ENCODE measurements at places on chromosomes 1 and 21.

- peak; percentile 50 for DNase-seq
Observed at GRCh38 chr1:233295237-233295974, at the start of gene PCNX2. TSS of gene PCNX2 (minus strand) at chr1:233295725. CDS start at chr1:233295478, 247 bp downstream.

- DNase-seq: no peak
Observed at GRCh38 chr1:172279939-172280636, 140.4 kb upstream of the C1orf105 start.

DNA sequence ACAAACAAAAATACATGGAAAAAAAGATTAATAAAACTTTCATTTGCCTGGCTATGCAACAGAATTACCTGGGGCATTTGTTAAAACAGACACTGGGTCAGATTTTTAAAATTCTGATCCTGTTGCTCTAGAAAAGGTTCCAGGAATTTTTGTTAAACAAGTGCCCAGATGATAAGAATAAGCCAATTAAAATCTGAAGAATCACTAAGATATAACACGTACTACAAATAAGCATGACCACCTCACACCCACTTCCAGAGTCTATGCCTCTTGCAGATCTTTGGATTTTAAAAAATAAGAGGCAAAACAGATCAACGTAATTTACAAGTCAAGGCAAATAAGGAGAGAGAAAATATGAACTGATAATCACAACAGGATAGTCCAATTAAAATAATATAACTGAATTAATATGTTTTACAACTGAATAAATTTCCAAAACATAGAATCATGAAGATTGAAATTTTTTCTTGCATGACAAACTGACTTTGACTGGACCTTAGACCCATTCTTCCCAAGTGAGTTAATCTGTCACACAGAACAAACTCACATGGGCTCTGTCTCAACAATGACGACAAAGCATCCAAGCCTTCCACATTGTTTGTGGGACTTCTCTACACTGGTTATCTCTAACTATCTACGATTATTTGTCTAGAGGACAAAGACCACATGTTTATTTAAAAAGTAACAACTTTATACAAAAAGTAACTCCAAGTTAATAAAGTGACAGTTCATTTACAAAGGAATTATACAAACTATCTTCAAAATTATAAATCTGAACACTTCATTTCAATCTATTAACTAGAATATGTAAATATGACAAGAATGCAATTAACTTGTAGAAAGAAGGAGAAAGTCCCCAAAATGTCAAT lies 56.9 kb downstream of the COP1 start:
- no peak for DNase-seq

- DNase-seq: no peak
Observed at GRCh38 chr1:236471096-236471495, 52.7 kb upstream of the LGALS8 start.

- no peak for DNase-seq
Observed at GRCh38 chr1:109290998-109291397, 8.1 kb upstream of the PSRC1 start.

DNA sequence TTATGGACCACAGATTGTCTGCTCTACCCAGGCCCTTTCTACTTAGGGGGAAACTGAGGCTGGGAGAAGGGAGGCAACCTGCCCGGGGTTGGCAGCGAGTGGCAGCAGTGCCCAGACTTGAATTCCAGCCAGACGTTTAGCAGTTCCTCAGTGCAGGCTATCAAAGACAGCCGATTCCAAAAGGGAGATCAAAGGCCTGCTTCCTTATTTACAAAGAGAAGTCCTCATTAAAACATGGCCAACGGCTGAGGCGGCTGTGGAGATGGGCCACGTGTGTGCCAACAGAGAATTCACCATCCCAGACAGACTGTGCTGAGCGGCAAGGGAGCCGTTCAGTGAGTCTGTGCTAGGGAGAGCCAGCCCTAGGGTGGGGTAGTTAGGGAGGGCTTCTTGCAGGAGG lies 27.7 kb downstream of the C1QB start:
- DNase-seq: no peak

DNA sequence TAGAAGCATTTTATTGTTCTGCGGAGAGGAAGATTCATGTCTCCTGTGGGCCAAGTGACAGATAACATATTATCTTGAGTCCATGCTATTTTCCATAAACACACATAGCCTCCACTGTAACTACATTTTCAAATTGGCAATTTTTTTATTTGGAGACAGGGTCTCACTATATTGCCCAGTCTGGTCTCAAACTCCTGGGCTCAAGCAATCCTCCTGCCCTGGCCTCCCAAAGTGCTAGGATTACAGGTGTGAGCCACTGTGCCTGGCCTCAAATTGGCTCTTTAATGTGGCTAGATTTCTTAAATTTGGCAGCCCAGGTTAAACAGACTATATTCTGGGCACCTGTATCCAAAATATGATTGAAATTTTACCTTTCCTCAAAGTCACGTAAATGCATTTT lies 13.8 kb downstream of the NOS1AP start:
- DNase-seq: no peak

DNA sequence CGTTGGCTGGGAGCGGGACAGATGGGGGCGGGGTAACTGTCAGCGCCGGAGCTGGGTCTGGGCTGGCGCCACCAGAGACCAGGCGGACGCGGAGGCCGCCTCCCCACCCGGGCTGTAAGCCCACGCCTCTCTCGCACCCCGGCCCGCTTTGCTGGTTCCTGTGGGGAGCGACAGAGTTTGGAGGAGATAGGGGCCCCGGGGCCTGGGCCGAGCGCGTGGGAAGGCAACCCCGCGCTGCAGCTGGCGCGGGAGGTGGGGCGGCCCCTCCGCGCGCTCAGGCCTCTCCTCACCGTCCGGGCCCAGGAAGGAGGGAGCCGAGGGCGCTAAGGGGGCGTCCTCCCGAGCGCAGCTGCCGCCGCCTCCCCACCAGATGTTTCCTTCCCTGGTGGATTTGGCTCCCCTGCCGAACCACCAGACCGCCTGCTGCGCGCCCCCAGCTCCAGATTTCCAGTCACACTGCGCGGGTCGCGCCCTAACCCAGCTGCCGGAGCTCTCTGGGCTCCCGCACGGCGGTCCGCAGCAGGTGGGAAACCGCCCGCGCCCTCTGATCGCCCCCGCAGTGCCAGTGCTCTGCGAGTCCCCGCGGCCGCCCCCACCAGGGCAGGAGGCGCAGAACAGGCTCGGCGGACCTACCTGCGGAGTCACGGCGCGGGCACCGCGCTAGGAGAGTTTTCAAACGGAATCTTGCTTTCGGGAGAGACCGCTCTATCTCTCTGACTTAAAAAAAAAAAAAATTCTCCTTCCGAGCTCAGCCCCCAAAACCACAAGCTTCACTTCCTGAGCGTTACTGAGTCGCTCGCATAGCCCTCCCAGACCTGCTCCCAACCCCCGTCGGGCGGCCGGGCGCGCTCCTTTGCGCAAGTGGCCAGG lies 1.1 kb downstream of the GFI1 start:
- no peak for DNase-seq

DNA sequence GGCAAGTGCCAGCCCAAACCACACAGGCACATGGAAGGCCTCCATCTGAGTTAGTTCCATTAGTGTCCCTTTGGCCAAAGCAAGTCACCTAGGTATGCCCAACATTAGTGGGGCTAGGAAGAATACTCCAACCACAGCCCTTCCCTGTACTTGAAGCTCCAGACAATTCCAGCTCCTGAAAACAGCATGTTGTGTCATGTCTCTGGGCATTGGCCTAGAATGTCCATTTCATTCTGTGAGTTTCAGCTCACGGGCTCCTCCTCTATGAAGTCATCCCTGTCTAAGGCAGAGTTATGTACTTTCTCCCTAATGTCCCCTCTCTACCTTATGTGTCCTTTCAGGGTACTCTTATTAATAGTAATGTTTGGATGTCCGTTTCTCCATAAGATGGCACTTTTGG lies 96.5 kb upstream of the SPATA6 start:
- DNase-seq: no peak

DNA sequence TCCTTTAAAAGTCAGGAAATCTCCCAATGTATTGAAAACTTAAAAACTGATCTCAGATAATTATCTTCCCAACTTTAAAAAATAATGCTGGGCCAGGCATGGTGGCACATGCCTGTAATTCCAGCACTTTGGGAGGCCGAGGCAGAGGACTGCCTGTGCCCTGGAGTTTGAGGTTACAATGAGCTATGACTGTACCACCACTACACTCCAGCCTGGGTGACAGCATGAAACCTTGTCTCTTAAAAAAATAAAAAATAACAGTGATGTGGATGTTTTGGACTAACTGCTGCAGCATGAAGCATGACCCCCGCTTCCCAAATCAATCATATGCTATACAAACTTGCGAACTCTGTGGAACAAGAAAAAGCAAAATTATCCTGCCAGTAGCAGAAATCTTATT lies 186.3 kb downstream of the RERE start:
- DNase-seq: no peak

- DNase-seq: no peak
Observed at GRCh38 chr1:220954321-220955075, 75.3 kb downstream of the HLX start.

DNA sequence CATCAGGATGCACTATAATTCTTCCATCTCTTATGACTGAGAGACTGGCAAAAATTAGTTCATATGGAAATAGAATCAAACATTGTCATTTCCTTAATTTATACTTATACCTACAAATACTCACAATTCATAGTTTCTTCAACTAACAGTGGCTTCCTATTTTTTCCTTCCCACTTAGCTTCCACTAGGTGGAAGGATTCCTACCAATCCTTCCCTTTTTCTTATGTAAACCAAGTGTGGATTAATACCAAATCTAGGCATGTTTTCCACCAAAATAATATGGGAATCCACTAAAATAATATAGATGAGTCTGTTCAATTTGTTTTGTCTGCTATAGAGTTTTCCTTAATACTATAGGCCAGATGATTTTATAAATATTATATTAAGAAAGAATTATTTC lies 1537.1 kb downstream of the PLA2G4A start:
- DNase-seq: no peak

GRCh38 chr1:110982320-110982719 lies 18.6 kb upstream of the LRIF1 start:
- DNase-seq: no peak

DNA sequence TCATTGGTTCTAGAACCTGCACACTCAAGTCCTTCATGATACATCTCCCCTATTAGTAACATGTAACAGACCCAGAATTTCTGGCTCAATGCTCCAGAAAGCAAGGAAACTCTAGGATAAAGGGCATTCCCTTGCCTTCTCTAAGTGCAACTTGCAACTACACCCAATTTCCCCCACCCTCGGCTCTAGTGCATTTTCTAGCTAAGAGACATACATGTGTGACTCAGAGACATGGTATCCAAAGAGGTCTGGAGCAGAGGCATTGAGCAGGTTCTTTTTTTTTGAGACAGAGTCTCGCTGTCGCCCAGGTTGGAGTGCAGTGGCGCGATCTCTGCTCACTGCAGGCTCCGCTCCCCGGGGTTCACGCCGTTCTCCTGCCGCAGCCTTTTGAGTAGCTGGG lies 132.9 kb downstream of the ZC3H11B start:
- no peak for DNase-seq

DNA sequence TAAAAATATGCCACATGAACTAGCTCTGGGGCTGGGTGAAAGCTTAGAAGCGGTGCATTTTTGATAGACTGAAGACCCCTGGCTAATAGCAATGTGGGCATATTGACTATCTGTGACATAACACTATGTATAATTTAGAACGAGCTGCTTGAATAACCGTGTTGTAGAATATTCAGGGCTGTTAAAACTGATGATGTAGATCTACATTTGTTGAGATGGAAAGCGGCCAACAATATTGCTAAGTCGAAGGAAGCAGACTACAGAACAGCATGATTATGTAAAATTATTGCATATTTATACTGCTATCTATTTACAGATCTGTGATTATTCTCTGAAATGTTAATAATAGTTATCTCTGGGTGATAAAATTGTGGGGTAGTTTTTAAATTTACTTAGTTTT lies 41.1 kb upstream of the BCL10 start:
- no peak for DNase-seq

GRCh38 chr1:28910379-28911115 lies 3.8 kb upstream of the EPB41 start:
- no peak for DNase-seq

DNA sequence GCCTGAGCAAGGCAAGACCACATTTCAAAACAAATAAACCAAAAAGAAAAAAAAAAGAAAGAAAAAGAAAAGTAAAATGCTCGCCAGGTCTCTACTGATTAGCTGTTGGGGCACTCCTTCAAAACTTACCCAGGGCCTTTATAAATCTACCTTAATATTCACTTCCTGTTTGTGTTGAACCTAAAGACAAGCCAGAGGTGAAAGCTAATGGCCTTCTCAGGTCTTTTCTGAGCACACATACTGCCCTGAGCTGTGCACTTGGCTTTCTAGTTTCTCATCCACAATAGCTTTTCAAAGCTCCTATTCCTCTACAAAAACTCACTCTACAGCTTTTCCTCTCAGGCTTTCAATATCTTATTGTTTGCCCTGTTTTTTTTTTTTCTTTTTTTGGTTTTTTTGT lies 50.5 kb downstream of the RNF115 start:
- no peak for DNase-seq

GRCh38 chr1:46520063-46520911 lies 30.7 kb downstream of the DMBX1 start:
- DNase-seq: peak; percentile 37

GRCh38 chr21:35223480-35224156 lies 174.5 kb upstream of the RUNX1 start:
- DNase-seq: no peak

DNA sequence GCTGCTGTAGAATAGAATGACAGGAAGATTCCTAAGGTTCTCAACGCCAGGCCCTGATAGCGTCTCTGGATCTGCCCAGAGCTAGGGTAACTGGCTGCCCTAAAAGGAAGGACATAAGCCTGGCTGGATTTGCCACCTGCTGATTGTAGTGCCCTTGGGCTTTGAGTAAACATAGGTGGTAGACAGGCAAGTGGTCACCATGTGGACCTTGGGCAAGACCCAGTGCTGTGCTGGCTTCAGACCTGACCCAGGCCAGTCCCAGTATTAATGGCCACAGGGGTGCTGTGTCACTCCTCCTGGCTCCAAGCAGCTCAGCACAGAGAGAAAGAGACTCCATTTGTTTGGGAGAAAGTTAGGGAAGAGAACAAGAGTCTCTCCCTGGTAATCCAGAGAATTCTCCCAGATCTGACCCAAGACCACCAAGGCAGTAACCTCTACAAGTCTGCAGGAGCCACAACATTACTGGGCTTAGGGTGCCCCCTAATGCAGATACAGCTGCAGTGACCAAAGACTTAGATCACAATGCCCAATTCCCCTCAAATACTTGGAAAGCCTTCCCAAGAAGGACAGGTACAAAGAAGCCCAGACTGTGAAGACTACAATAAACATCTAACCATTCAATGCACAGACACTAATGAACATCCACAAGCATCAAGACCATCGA lies 44.5 kb downstream of the PHTF1 start:
- DNase-seq: no peak

DNA sequence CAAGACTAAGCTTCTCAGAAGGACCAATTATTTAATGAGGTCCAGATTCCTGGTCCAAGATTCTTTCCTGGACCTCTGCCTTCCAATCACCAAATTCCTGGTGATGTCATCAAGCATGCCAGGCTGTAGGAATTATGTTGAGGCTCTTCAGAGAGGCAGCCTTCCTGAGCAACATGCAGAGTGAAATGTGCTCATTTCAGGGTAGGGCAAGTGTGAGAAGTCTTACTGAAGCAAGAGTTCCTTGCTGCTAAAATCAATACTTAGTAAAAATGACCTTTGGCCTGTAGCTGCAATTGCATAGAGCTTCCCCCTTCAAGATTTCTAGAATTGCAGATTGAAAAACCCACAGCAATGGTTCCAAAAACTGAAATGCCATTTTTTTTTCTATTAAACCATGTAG lies 31.7 kb upstream of the BCAR3 start:
- DNase-seq: no peak

- DNase-seq: no peak
Observed at GRCh38 chr1:218775501-218776021, 398.1 kb upstream of the LYPLAL1 start.

- DNase-seq: peak; percentile 14
Observed at GRCh38 chr1:78884685-78885452, 121.7 kb downstream of the ADGRL4 start.

GRCh38 chr1:36872858-36873257 lies 161.5 kb downstream of the GRIK3 start:
- DNase-seq: no peak
